ENCODE measurements at places on chromosomes 16 and 17.

DNA sequence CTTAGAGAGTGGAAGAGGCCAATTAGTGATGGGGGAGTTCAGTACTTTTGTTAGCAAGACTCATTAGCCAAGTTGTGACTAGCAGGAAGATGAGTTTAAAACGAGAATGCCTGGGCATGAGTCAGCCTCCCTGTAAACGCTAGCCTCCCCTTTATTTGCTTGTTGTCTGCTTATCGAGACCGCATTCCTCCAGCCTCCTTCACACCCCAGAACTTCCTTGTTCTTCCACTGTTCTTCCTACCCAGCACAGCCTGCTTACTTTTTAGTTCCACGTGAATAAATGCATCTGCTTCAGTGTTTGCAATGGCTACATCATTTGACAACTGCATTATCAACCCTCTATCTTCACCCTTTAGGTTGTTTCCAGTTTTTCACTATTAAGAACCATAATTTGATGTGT, 20.2 kb upstream of the OR3A1 start:
- no peak for DNase-seq

DNA sequence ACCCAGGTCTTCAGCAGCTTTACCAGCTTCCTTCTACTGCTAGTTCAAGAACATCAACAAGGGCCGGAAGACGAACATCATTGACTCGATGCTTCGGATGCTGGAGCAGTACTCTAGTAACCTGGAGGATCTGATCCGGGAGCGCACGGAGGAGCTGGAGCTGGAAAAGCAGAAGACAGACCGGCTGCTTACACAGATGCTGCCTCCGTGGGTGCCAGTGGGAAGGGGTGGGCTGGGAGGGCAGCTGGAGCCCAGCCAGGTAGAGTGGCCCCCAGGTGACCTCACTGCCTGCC, 12.1 kb downstream of the GUCY2D start:
- DNase-seq = no peak

DNA sequence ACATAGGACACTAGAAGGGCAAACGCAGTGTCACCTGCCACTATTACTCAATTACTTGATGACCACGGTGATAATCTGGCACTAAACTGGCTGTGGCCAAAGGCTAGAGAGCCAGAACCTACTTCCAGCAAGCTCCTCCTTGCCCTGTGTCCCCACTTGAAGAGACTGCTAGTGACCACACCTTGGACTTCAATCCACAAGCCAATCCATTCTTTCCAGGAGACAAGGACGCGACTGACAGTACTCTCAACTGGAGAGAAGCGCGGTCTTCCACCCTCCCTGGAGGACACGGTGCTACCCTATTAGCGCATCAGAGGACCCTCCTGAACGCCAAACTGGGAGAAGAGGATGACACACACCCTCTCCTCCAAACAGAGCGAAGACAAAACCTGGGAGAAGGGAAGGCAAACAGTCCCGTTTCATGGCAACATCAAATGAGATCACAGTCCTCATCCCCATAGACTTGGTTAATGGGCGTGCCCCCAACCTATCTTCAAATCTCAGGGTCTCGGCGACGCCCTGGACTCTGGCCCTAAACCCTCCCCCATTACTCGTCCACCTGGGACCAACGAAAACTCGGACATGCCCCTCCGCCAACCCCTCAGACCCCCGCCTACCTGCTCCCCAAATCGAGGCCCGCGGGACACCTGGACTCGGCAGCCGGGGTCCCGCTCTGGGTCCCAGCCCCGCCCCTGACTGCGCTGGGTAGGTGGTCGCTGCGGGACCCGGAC, 508 bp downstream of the FLCN start:
- DNase-seq = peak; percentile 4

- no peak for DNase-seq
These were observed 1.7 kb upstream of the AARS1 start for GRCh38 chr16:70290949-70291519.

GRCh38 chr17:82859431-82860403, 19.9 kb upstream of the ZNF750 start:
- peak; percentile 38 for DNase-seq

- DNase-seq = no peak
These were observed 141.4 kb upstream of the GSE1 start for GRCh38 chr16:85471469-85472431.

All from T-helper 9 cell (primary cell).